ENCODE measurements at places on chromosomes 11 and 22.
A peak's percentile ranks its signal among the peaks of the same experiment; 100 is the strongest.

DNA sequence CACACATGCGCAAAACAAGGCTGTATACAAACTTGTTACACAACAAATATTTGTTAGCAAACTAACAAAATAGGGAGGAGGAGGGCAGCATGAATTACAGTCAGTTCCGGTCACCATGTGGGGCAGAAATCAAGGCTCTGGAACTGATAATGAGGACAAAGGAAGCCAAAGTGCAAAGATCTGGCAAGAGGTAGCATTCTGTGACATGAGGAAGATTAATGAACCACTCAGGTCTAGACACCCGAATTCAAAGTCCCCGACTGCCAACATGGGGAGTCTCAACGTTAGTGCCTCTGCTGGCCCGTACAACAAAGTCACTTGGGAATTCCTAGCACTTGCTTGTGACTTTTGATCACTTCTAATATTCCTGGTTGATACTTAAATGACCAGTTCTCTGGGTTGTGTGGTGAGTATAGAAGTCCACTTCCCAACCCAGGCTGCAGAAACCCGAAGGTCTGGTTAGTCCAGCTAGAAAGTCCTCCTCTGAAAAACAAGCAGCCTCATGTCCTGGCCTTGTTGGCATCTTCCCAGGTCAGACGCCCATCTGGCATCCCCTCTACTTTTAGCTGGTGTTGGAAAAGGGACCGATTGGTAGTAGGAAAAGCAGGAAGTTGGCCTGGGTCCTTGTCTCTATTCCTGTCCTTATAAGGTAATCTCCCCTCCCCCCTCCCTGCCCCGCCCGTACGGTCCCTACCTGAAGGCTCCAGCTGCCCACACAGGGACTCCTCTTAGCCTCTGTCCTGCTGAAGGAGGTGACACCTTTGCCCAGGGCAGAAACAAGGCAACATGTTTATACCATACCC, 1.6 kb downstream of the SUN2 start:
- H3K4me1 ChIP-seq, result peaks cover 55% of the 10 kb centered on the region
- no peaks in the 10 kb centered on the region for H3K27me3 ChIP-seq
- DNase-seq, result peak; percentile 95
- peaks cover 28% of the 10 kb centered on the region for H3K36me3 ChIP-seq
- H3K4me3 ChIP-seq, result peak overlapping the region; percentile 89
- H3K27ac ChIP-seq, result peak overlapping the region; percentile 87

DNA sequence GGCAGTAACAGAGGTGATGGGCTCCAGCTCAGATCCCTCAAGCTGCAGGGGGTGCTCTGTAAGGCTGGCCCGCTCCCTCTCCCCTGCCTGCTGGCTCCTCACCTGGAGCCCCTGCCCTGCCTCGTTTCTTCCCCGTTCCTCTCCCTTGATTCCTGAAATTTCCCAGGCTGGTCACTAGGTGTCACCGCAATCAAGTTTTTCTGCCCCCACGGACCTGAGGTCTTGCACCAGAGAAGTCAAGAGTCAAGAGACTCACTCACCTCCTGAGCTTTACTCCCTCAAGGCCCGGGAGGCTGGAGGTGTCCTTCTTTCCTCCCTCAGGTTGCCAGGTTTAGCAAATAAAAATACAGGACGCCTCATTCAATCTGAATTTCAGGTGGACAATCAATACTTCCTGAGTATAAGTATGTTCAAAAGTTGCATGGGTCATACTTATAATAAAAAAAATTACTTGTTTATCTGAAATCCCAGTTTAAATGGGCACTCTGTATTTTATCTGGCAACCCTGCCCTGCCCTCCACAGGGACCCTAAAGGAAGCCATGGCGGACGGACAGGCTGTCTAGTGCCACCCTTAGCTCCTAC, 69.2 kb downstream of the SCUBE1 start:
- peaks cover 25% of the 10 kb centered on the region for H3K27me3 ChIP-seq
- peaks cover 15% of the 10 kb centered on the region for H3K4me1 ChIP-seq
- peak; percentile 43 for DNase-seq

DNA sequence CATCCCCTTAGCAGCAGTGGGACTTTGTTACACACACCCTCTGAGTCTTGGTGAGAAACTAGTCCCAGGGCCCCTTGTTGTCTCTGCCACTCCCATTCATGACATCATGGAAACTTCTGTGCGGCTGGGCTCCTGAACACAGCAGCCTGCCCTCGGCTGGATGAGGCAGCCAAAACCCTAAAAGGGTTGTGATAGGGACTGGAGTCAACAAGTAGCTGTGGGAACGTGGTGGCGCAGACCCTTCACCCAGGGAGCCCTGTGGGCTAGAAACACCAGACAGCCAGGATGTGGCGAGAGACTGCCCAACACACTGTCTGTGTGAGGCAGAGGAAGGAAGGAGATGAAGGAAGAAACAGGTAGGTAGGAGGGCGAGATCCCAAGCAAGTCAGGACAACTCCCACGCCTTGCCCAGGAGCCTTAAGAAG, 3.9 kb downstream of the CD3D start:
- H3K27me3 ChIP-seq, result no peaks in the 10 kb centered on the region
- DNase-seq, result no peak
- no peaks in the 10 kb centered on the region for H3K4me1 ChIP-seq
- no peak overlapping the region for H3K4me3 ChIP-seq

- H3K27me3 ChIP-seq, result 0 out of 2 replicates have a peak, but pooled peaks cover 5% of the 10 kb centered on the region
- H3K4me3 ChIP-seq, result no peak overlapping the region
- DNase-seq, result no peak
- no peak overlapping the region for H3K27ac ChIP-seq
- no peaks in the 10 kb centered on the region for H3K4me1 ChIP-seq
- H3K36me3 ChIP-seq, result no peaks in the 10 kb centered on the region
Observed at GRCh38 chr11:8032122-8032521, 45.0 kb downstream of the EIF3F start.

- H3K27me3 ChIP-seq, result peaks cover 67% of the 10 kb centered on the region
- DNase-seq, result no peak
- no peak overlapping the region for H3K27ac ChIP-seq
- no peak overlapping the region for H3K4me3 ChIP-seq
Observed at GRCh38 chr11:30446520-30446919, 123.6 kb downstream of the ARL14EP start.

DNA sequence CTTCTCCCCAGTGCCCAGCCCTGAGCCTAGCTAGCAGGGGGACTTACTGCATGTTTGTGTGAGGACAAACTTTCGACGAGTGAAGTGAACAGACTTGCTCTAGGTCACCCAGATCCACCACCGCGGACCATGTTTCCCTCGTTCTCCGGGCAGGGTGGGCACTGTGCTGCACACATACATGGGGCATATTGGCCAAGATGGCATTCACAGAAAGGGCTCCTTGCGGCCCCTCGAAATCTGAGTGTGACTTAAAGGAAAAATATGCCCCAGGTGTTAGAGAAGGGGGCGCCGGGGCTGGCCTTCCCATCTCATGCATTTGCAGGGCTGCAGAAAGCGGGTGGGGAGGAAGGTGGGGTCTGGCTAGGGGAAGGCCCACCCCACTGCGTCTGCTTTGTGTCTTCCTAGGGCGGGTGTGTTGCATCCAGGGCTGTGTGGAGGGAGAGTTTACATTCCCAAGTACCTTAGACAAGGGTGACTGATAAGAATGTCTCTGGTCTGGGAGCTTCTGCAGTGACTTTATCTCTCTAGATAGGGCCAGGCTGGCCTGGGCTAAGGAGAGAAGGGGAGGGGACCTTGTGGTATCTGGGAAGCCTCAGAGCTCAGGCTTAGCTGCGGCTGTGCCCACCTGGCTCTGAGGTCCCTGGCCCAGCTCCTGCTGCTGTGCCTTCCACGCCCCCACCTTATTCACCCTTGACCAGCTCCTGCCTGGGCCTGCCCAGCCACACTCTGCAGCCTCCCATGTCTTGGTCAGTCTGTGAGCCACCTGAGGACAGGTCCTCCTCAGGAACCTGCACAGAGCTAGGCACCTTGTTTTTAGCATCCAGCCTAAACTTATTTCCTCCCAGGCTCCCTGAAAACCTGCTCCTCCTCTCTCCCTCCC, 45.8 kb downstream of the LRRC32 start:
- no peaks in the 10 kb centered on the region for H3K4me1 ChIP-seq
- H3K36me3 ChIP-seq, result no peaks in the 10 kb centered on the region
- H3K4me3 ChIP-seq, result no peak overlapping the region
- no peak overlapping the region for H3K27ac ChIP-seq
- DNase-seq, result no peak

- H3K27ac ChIP-seq, result peak overlapping the region; percentile 35
- H3K4me1 ChIP-seq, result peaks cover 21% of the 10 kb centered on the region
- no peaks in the 10 kb centered on the region for H3K36me3 ChIP-seq
- H3K27me3 ChIP-seq, result no peaks in the 10 kb centered on the region
- no peak overlapping the region for H3K4me3 ChIP-seq
- peak; percentile 56 for DNase-seq
Observed at GRCh38 chr11:74147199-74147929, 23.4 kb downstream of the C2CD3 start.

DNA sequence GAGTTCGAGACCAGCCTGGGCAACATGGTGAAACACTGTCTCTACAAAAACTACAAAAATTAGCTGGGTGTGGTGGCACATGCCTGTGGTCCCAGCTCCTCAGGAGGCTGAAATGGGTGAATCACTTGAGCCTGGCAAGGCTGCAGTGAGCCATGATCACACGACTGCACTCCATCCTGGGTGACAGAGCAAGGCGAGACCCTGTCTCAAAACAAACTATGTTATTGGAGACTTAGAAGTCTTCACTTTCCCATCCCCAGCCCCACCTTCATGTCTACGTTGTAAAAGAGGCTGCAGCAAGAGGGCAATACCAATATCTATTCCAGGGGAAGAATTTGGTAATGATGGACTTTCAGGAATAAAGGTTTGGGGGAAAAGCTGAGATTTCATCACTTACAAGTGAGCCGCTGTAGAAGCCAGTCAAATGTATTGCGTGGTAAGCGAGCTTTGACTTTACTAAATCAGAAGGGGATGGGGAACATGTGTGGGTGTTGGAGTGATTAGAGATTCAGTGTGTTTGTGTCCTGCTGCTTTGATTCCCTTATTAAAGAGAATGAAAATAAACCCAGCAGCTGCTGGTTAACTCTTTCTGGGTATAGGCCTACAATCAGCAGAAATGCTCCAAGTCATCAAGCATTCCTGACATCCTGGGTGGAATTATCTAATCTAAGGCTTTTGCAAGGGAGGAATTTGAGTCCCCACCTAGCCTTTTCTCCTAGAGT, 53.7 kb downstream of the UBASH3B start:
- peaks cover 6% of the 10 kb centered on the region for H3K36me3 ChIP-seq
- H3K27ac ChIP-seq, result peak overlapping the region; percentile 75
- H3K4me3 ChIP-seq, result no peak overlapping the region
- no peaks in the 10 kb centered on the region for H3K27me3 ChIP-seq
- peaks cover 48% of the 10 kb centered on the region for H3K4me1 ChIP-seq

- H3K27ac ChIP-seq, result no peak overlapping the region
- no peak for DNase-seq
- no peaks in the 10 kb centered on the region for H3K36me3 ChIP-seq
- no peaks in the 10 kb centered on the region for H3K27me3 ChIP-seq
Observed at GRCh38 chr22:19748991-19749664, 11.4 kb upstream of the TBX1 start.

DNA sequence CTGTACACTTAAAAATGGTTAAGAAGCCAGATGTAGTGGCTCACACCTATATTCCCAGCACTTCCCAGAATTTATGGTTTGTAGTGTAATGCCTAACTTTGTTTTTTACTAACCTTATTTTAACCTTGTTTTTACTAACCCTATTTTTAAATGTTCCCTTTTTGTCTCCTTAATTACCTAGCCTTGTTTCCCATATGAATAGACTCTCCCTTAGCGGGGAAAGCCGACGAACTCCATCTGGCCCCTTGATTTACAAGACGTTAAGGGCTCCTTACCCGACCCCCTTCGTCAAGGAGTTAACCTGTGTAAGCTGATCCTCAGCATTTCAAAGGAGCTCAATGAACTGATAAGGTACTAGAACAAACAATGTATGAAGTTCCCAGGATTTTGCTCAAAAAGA, 17.1 kb downstream of the APOBEC3H start:
- H3K4me1 ChIP-seq, result peaks cover 30% of the 10 kb centered on the region
- H3K4me3 ChIP-seq, result no peak overlapping the region
- H3K27me3 ChIP-seq, result no peaks in the 10 kb centered on the region
- H3K36me3 ChIP-seq, result no peaks in the 10 kb centered on the region
- H3K27ac ChIP-seq, result no peak overlapping the region

DNA sequence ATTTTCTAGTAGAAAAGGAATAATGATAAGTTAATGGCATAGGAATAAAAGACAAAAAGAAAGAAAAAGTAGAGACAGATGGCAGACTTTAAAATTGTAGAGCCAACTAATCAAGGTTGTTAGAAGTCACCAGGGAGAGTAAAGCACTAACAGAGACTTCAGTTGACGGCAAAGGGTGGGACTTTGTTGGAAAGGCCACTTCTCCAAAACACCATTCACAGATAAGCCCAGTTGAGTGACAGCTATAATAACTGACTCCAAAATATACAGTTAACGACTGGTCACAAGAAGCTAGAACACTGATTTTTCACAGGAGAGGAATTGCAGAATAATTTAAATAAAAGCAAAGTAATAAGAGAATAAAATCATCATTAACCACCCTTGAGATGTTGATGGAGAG, 16.0 kb upstream of the SOX6 start:
- DNase-seq, result no peak
- H3K36me3 ChIP-seq, result no peaks in the 10 kb centered on the region
- no peak overlapping the region for H3K4me3 ChIP-seq
- no peaks in the 10 kb centered on the region for H3K4me1 ChIP-seq
- H3K27me3 ChIP-seq, result no peaks in the 10 kb centered on the region

DNA sequence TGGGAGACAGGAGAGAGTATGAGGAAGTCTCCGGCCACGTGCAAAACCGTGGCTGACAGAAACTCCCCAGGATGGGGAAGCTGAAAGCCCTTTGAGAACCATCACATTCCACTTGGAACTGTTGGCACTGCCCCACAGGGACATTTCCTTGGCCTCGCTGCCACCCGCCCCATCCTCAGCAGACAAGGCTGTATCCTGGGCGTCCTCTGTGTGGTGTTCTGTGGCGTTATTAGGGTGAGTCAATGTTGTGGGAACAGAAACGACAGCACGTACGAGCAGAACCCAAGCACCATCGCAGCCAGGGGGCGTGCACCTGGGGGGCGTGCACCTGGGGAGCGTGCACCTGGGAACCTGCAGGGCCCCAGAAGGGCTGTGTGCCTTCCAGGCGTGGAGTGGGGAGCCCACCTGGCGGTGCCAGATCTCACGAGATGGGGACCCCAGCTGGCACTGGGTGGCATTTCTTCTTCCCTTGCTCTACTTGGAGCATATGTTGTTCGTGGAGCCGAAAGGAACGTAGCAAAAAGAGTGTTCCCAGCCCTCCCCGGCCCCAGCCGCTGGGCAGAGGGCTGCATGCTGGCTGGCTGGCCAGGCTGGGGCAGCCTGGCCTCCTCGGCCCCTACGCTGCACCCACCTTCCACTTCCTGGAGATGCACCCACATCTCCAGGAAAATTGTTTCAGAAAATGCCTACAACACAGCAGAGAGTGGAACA, 35.4 kb downstream of the NFAM1 start:
- peaks cover 11% of the 10 kb centered on the region for H3K4me1 ChIP-seq
- no peak overlapping the region for H3K27ac ChIP-seq
- peak; percentile 16 for DNase-seq
- H3K36me3 ChIP-seq, result no peaks in the 10 kb centered on the region

All from PC-9 (cell line).